Stimulated activated CD8-positive, alpha-beta memory T cell treated with anti-CD3 and anti-CD28 coated beads, Interleukin-15, amount 100 ng/mL, for 24 hours (primary cell): ENCODE measurements at places on chromosomes 5 and 9.

DNA sequence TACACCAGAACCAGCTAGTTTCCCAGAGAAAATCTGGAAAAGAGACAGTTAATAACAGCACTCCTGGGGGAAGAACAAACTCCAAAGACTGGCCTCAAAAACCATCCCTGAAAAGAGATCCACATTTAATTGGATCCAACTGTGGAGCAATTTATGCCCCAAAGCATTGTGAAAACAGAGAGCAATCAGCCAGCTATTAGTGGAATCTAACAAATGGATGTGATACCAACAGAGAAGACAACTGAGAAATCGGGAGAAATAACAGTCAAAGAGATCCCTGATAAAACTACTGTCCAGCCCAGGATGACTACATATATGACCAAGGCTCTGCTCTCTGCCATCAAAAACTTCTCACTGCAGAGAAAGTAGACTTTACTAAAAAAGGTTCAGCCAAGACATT lies 40.5 kb upstream of the TRIO start:
- no peak for DNase-seq

GRCh38 chr5:88128813-88129212 lies 139.8 kb downstream of the TMEM161B start:
- no peak for DNase-seq

- DNase-seq, result no peak
Observed at GRCh38 chr5:142426129-142427014, 101.6 kb upstream of the SPRY4 start.

GRCh38 chr5:59164041-59164830 lies 581.4 kb downstream of the RAB3C start:
- no peak for DNase-seq

GRCh38 chr5:24045046-24045445 lies 537.6 kb downstream of the PRDM9 start:
- no peak for DNase-seq

DNA sequence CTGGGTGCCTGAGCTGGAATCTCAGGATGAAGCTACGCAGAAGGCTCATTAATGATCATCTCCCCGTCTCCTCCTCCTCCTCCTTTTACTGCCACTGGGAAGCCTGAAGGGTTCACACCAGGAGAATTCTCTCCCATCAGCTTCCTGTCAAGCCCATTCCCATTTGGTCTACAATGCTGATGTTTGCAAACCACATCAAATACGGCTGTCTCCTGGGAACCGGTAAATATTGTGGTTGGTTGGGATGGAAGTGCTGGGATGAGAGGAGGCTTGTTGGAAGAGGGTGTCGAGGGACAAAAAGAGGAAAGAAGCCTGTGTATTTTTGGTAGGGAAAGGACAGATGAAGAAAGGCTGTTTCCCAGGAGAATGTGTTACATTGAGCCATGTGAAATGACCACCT lies 13.2 kb upstream of the S1PR3 start:
- DNase-seq, result no peak

- DNase-seq, result no peak
Observed at GRCh38 chr9:121945849-121946248, 147.3 kb downstream of the TTLL11 start.

GRCh38 chr5:673161-673830 lies 19.9 kb downstream of the TPPP start:
- no peak for DNase-seq

GRCh38 chr5:137275083-137275482 lies 224.0 kb downstream of the SPOCK1 start:
- no peak for DNase-seq

GRCh38 chr5:14872070-14872989 lies 752 bp upstream of the ANKH start:
- peak; percentile 19 for DNase-seq
